ENCODE measurements at places on chromosomes 13 and 19.

GRCh38 chr19:12782424-12783290, 7.3 kb upstream of the HOOK2 start:
- DNase-seq: no peak

- no peak for DNase-seq
Observed at GRCh38 chr13:107832500-107833100, 382.7 kb downstream of the LIG4 start.

- DNase-seq: no peak
Observed at GRCh38 chr13:67772807-67773453, 542.8 kb upstream of the PCDH9 start.

DNA sequence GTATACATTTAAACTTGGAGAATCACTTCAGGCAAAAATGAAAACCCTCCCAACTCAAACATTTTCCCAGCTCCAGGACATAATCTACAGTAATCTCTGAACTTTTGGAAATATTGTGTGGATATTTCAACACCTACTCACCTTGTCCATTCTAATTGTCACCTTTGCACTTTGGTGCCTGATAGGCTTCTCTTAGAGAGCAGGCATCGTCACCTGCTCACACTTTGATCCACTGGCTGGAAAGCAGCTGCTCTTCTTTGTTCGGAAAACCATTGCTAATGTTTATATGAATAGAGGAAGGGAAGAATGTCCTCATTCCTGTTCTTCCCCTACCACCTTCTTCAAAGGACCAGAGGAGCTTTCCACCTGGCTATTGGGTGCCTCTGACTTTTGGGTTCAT, 411.2 kb downstream of the FGF9 start:
- DNase-seq: no peak

All from GM12864 (cell line).